Stimulated activated CD8-positive, alpha-beta memory T cell treated with anti-CD3 and anti-CD28 coated beads, Interleukin-15, amount 100 ng/mL, for 1 hour (primary cell): ENCODE measurements at places on chromosomes 7 and 10.
A peak's percentile ranks its signal among the peaks of the same experiment; 100 is the strongest.

DNA sequence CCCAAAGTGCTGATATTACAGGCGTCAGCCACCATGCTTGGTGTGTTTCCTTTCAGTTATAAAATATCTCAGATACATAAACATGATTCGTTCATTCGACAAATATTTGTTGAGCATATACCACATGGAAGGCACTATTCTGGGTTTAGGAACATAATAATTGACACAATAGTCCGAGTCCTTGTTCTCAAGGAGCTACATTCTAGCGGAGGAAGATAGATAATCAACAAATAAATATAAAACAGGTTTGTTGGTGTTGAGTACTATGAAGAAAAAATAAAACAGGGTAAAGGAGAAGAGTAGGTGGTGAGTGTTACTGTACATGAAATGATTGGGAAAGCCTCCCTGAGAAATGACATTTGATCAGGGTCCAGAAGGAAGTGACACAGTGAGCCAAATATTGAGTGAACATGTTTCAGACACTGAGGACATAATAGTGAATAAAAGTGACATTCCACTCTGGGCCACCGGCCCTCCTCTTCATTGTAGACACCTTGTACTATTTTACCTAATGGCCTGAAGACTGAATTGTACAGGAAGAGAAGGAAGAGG lies 6.9 kb upstream of the HILPDA start:
- no peak for DNase-seq

DNA sequence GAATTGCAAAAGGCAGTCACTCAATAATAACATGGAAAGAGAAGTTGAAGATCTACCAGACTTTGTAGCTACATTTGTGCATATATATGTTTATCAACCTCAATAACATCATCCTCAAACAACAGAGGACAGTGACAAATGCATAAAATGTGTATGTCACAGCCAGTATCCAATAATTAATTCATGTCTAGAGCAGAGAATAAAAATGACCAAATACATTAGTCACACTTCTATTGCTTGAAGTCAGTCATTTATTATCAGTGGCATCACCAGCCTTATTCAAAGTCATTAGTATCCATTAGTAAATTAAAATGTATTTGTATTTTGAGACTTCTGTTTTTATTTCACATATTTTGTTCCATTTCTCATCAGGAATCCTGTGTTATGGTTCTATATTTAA lies 852.8 kb downstream of the XPNPEP1 start:
- DNase-seq = no peak

DNA sequence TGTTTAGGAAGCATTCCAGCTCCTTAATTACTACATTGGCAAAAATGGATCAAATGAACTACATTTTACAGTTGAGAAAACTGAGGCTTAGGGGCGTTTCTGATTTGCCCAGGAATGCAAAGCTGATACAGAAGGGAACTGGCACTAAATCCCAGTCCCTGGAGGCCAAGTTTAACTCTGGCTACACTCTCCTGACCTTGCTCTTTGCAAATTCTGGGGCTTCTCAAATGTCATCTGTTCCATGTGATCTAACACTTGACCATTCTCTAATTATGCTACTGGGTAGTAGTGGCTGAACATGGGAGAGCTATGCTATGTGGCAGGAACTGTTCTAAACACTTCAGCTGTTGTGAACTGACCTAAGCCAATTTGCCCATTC lies 11.3 kb upstream of the HABP2 start:
- no peak for DNase-seq

- no peak for DNase-seq
These were observed 4.3 kb downstream of the SVIL start for GRCh38 chr10:29630205-29631048.

DNA sequence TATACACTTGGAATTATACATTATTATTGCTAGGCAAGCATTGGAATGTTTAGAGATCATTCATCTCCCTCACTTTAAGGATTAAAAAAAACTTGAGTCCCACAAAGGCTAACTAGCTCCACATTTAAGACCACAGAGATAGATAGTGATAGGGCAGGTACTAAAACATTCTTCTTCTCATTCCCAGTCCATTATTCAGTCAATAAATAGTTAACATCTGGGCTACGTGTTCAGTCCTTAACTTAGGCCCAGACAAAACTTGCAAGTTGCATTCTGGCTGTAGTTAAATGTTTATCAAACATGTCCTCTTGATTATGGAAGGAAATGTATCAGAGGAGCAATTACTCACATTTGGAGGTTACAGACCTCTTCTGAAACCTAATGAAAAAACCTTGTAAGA lies 2.4 kb downstream of the GNG11 start:
- DNase-seq = no peak

DNA sequence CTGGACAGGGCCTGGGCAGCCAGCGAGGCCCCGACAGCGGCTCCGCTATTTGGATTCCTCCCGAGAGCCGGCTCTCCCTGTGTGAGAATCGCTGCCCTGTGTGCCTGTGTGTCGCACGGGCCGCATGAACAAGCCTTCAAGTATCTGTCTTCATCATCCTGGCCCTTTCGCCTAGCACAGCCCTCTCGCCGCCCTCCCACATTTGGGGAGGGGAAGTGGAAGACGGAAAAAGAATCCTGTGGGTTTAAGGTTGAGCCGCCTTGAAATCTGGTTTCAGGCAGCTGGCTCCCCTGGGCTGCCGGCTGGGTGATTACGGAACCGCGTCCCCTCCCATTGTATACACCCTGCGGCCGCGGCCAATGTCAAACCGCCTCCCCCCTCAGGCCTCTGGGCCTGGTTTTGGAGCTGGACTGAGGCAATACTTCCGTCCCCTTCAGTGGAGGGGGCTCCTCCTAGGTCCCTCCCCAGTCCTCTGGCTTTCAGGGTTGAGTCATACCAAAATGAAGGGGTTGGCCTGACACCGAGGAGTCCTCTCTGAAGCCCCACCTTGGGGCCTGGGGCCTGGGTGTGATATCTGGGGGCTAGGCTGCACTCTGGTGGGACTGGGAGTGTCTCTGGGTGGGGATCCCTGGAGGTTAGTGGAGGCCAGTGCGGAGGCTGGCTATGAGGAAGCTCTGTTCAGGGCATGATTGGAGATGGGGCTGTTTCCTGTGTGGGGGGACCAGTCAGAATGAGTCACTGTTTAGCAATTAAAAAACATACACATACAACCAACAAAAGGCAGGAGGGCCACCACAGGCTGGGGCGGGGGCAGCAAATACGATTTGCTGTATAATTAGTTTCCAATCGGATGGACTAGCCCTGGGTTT lies 1.7 kb downstream of the TRIM8 start:
- DNase-seq = peak; percentile 34

DNA sequence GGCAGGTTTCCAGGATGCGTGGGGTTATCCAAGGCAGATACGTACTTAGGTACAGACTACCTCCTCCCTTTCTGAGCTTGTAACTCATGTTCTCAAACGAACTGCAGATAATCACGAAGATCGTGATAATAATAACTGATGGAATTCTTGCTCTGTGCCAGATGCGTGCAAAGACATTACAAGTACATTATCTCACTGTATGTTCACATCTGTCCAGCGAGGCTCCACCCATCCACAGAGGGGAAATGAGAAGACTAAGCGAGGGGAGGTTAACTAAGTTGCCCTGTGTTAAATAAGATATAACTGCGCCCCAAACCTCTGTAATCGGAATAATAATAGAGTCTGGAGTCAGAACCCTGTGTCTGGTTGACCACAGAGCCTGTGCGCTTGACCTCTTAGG lies 1.9 kb downstream of the GALNT17 start:
- no peak for DNase-seq

DNA sequence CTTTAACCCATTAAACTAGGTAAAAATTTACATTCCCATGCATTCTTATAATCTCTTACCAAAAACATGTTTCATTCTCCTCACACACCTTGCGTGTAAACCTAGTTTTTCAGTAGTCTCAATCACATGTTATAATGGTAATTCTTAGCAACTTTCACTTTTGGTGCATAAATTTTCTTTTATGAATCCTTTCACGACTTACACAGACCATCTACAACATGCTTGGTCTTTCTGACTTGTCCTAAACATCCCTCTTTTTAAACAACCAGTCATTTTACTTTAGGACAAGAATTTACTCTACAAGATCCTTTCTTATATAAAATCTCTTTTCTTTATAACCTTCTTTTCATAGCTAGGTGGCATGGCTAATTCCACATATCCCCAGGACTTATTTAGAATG lies 25.8 kb downstream of the FBXL13 start:
- DNase-seq = no peak

DNA sequence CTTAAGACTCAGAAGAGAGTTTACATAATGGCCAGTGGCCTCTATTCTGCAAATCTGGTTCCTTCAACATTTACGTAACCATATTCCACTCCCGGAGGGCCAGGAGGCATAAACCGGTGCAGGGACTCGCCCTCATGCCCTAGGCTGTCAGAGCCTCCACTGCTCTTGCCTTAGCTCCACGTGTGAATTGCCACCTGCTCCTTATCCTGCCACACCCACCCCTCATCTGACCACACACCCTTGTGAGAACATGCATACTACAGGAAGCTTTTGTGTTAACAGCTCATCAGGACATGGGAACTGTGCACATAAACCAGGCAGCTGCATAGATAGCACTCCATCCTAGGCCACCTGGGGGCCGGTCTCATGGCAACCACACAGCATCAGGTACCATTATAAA lies 146.7 kb upstream of the PFKP start:
- DNase-seq = no peak

DNA sequence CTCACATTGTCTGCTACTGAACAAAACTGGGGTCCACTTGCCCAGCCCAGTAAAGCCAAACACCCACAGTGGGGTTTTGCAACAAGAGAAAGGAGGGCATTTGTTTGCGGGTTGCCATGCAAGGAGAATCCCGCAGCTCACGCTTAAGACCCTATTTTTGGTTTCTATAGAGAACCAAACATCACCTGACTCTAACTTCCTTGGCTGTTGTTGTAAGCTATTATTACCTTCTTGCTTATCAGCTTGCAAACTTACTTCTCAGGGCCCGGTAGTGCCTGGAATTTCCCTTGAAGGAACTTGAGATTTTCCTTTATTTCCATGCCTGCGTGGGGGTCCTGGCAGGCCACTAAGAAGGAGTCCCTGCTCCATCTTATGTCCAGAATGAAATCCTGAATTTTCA lies 20.7 kb downstream of the IFIT3 start:
- no peak for DNase-seq

DNA sequence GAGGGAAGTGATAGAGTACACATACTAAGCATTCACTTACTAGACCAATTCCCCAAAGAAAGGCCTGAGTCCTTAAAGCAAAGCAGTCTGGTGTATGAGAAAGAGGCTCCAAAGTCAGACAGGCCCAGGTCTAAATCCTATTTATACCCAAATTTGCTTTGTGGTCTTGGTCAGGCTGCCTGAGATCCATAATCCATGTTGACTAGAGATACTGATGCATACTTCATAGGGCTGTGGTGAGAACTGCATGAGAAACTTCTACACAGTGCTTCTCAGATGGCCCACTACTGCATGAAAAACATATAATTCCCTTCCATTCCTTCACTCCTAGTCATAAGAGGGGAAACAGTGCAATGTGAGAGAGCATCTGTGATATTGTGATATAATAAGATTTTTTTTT lies 81.6 kb upstream of the SP4 start:
- no peak for DNase-seq
